Spleen (tissue), 13 donors: ENCODE measurements at places on chromosomes 5 and 9. TPM values are rescaled to one million over a fixed set of nuclear protein-coding genes. Genes with fewer than 3 reads are reported as not detected.
A peak's percentile ranks its signal among the peaks of the same experiment; 100 is the strongest.

KLHL9 gene
- 23.9 TPM for total RNA-seq

CARTPT gene
- not detected for total RNA-seq

ROR2 gene
- total RNA-seq, result 7.3 TPM

DNA sequence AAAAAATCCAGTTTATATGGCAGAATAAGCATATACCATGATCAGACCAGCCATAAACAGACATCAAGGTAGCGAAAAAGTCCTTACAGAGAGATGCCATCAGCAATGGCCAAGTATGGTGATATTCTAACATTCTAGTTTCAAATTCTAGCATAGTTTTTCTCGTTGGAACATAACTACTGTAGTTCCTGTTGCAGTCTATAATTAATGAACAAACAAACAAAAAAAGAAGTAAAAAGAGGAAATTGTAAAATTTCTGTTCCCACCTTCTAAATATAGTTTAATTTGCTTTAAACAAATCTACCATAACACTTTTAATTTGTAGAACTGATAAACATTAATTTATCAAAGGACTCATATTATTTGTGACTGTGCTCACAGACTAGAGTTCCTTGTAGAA lies 9.9 kb upstream of the CD180 start:
- peak overlapping the region; percentile 31 for H3K4me3 ChIP-seq
- no peaks in the 10 kb centered on the region for H3K27me3 ChIP-seq
- peak overlapping the region; percentile 93 for H3K27ac ChIP-seq
- no peaks in the 10 kb centered on the region for H3K36me3 ChIP-seq
- H3K4me1 ChIP-seq, result peaks cover 77% of the 10 kb centered on the region

- H3K36me3 ChIP-seq, result no peaks in the 10 kb centered on the region
- H3K4me1 ChIP-seq, result peaks cover 5% of the 10 kb centered on the region
- H3K4me3 ChIP-seq, result no peak overlapping the region
- H3K27ac ChIP-seq, result no peak overlapping the region
- no peak for DNase-seq
Measured at GRCh38 chr5:17096952-17097695, 120.3 kb upstream of the BASP1 start.

- peaks cover 19% of the 10 kb centered on the region for H3K36me3 ChIP-seq
- no peak overlapping the region for H3K4me3 ChIP-seq
- H3K27me3 ChIP-seq, result no peaks in the 10 kb centered on the region
- H3K27ac ChIP-seq, result no peak overlapping the region
Measured at GRCh38 chr9:128727640-128728248, 3.8 kb upstream of the ZDHHC12 start.

- H3K4me3 ChIP-seq, result no peak overlapping the region
- no peaks in the 10 kb centered on the region for H3K4me1 ChIP-seq
- H3K27me3 ChIP-seq, result no peaks in the 10 kb centered on the region
- no peaks in the 10 kb centered on the region for H3K36me3 ChIP-seq
- no peak for DNase-seq
Measured at GRCh38 chr5:100693481-100693880, 158.3 kb downstream of the FAM174A start.
